ENCODE measurements at places on chromosomes 2 and 18.

DNA sequence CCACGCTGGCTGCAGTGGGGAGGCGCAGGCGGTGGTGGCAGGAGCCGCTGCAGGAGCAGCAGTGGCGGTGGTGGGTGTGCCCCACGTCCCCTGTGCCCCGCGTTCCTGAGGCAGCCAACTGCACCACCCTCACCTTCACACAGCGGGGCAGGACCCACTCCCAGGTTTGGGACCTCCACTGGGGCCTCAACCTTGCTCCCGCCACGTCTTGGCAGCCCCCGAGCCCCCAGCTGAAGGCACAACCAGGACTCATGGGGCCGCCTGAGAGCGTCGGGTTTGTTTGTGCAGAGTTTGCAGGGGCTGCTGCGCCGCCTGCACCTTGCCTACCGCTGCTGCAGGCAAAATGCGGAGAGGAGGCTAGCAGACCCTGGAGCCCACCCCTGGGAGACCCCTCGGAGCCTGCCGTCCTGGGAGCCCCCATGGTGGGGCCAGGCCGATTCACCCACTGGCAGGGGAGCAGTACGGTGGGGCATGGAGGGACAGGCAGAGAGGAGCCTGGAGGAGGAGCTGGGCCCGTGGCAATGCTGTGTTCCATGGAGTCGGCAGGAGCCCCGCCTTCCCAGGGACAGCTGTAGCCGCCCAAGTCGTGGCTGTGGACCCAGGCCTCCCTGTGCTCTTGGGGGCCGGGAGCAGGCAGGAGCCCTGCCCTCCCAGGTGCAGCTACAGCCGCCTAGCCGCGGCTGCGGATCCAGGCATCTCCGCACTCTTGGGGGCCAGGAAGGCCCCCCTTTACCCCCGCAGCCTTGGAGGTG lies 14.7 kb upstream of the EML6 start:
- no peak for DNase-seq

GRCh38 chr2:17894556-17894955 lies 16.1 kb downstream of the KCNS3 start:
- no peak for DNase-seq

DNA sequence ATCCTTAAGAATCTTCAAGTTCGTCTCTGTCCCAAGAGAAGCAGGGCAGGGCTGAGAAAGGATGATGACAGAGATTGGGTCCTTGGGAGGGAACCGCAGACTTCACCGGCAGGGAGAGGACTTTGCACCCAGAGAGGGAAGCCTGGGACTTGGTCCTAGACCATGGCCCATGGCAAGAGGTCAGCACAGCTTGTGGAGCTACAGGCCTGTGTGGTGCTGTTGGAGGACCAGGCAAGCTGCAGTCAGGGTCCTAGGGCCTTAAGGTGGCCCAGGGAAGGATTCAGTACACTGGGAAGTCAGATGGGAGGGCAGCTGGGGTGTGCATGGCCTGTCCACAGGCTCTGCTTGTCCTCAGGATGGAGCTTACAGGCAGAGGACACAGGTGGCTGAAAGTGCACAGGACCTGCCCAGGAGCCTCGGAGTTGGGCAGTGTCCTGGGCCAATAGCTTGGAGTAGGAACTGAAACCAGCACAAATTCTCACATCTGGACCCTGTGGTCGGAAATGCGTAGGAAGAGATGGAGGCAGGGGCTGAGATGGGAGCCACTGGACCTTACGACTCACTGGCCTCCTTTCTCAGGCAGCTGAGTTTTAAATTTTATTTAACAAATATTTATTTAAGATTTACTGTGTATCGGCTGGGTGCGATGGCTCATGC lies 56.4 kb upstream of the TCF7L1 start:
- no peak for DNase-seq

DNA sequence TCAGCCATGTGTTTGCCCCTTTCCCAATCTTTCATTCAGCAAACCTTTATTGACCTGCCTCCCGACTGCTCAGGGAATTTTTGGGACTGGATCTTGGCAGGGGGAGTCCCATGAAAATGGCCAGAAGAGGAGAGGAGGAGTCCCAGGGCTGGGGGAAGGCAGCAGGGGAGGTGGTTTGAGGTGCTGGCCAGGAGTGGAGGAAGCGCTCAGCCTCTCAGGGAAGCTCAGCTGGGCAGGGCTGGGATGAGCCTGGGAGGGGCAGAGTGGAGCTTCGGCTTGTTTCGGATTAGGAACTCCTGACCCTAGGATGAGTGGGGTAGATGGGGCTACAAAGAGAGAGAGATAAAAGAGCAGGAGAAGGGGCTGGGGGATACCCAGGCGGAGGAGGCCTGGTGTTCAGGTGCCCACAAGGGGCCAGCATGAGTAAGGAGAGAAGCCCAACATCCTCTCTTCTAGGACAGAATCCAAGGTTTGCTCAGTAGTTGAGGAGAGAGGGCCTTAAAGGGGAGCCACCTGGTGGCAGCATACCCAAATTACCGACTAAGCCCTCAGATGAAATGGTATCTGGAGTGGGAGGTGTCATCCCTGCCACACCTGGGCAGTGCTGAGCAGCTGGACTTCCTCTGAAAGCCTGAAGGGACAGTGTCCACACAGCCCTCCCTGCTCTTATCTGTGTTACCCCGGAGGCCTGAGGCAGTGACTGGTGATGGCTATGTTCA lies 91.1 kb downstream of the INHBB start:
- peak; percentile 17 for DNase-seq

DNA sequence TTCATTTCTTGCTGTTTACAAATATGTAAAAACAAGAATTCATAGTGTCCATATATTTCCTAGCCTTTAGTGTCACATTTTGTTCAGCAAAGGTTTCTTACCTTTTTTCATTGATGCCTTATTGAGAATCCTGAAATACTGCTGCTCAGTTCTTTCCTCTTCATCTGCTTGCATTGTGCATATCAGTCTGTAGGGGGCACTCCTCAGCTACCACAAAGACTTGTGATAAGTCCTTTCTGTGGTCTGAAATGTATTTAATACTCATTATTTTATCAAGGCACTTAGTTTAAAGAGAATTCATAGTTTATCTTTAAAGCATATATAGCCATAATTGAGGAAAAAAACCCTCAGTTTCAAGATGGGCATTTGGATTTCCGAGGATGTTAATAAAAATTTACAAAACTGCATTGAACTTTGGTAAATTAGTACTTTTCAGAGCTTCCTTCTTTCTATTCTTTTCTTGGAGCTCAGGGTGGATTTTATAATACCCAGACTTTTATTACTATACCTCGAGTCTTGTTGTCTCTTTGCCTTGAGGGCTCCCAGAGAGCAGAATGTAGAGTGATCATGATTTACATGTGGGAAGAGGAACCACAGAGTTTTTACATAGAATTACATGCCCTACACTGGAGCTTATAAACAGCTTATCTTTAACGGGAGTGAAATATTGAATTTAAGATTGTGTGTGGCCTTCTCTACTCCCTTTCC lies 570.1 kb downstream of the PLCL1 start:
- peak; percentile 16 for DNase-seq

GRCh38 chr2:120551522-120551921 lies 184.1 kb upstream of the GLI2 start:
- no peak for DNase-seq

- no peak for DNase-seq
Measured at GRCh38 chr2:187615902-187616301, 61.7 kb upstream of the TFPI start.

DNA sequence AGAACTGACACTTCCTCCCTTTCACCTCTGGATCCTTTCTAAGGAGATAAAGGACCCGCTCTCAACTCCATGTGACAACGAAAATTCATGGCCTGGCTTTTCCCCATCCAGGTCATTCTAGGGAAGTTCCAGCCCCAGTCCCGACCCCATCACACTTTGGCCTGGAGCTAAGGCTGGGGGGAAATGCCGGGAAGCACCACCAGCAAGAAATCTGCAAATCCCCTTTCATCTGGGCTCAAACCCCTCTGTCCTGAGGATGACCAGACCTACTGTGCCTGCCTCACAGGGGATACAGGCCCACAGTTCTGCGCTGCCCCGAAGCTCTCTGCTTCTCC lies 1.3 kb downstream of the SIX2 start:
- DNase-seq, result no peak

- no peak for DNase-seq
Measured at GRCh38 chr2:62569907-62570841, 64.2 kb upstream of the TMEM17 start.
